Cerebellum (tissue), 4 donors: ENCODE measurements at places on chromosomes 5 and 9.
A peak's percentile ranks its signal among the peaks of the same experiment; 100 is the strongest.

- no peak for DNase-seq
Measured at GRCh38 chr9:104287253-104287878, 193.3 kb downstream of the SMC2 start.

- peak; percentile 73 for DNase-seq
Measured at GRCh38 chr9:112784020-112784785, 33.6 kb downstream of the SNX30 start.

DNA sequence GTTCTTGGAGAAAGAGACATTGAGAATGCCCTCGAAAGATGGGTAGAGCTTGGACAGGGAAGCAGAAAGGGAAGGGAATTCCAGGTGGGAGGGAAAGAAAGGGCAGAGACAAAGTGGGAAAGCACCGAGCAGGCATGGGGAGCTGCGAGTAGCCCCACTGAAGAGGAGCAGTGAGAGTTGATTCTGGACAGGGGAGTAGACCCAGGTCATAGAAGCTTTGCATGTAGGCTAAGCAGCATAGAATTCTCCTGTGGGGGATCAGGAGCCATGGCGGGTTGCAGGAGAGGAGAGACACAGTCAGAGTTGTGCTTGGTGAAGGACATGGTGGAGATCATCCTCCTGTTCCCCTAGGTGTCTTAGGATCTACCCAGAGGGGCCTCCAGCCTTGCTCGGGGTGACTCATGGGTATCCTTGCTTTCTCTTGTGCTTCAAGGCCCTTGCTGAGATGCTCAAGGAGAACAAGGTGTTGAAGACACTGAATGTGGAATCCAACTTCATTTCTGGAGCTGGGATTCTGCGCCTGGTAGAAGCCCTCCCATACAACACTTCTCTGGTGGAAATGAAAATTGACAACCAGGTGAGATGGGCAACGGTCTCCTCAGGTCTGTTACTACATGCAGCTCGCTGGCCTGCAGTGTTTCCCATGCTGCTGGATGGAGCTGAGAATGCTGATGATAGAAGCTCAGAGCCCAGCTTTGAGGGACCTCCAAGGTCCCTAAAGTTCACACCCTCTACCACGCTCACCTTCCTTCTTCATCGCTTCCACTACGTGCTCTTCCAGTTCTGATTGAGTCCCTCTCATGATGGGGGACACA, 64.5 kb downstream of the TSTD2 start:
- no peak for DNase-seq

DNA sequence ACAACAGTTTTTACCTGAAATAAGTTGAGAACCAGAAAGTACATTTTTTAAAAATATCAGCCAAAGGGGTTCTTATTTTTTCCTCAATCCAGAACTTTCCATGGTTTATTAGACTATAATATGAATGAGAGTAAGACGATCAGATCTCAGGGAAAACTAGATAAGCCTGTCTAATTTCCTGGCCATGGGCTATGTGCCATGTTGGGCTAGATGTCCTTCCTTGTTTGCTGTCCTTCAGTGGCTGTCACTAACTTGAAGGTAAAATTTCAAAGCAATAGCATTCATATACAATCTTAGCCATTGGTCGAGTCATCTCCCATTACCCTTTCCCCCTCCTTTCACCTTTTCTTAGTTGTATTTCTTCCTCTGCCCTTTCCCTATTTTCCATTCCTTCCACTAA, 179.5 kb upstream of the PPP1R2B start:
- no peak for DNase-seq
